ENCODE measurements at places on chromosomes 5 and 9.

GRCh38 chr9:20872340-20872977 is 159.0 kb downstream of the HACD4 start:
- peak; percentile 51 for DNase-seq

DNA sequence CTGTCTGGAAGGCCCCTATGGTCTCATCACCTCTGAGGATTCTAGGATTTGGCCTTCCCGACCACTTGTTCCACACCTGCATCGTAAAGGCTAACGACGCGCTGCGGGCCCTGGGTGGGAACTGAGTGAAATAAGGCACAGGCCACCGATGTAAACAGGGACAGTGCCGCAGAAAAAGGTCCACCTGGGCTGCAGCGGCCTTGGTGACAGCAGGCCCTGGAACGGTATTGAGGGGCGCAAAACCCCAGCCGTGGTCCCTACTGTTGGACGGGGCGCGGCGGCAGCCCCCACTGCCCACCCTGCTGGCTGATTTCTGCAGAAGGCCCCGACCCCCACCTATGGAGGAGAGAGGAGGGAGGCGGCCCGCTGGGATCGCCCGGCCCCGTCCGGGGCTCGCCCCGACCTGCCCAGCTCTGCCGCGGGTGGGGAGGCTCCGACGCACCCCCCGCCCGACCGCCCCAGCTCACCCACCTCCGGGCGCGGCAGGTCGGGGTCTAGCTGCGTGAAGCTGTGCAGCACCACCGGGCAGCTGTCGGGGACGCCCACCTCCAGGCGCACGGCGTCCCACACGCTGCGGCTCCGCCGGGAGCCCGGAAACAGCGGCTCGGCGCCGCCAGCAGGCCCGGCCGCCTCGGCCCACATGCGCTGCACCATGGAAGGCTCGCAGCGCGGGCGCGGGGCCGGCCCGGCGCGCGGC is 391 bp downstream of the RALGDS start:
- no peak for DNase-seq

- peak; percentile 54 for DNase-seq
Measured at GRCh38 chr9:73683862-73684591, 532.4 kb downstream of the ANXA1 start.

DNA sequence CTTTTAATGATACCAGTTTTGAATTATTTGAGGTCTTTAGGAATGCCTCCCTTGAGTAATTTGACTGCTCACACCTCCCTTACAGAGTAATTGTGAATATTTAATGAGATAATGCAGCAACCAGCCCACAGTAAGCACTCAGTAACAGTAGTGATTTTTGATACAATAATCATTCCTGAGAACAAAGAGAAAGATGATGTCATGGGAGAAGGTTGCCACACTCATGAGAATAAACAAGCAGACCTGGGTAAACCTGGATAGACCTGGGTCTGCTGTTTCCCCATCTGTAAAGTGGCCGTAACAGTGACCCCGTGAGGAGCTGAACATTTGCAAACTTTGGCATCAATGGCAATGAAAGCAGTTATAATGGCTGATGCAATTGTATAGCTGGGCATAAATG is 4.2 kb downstream of the C1QTNF2 start:
- no peak for DNase-seq

DNA sequence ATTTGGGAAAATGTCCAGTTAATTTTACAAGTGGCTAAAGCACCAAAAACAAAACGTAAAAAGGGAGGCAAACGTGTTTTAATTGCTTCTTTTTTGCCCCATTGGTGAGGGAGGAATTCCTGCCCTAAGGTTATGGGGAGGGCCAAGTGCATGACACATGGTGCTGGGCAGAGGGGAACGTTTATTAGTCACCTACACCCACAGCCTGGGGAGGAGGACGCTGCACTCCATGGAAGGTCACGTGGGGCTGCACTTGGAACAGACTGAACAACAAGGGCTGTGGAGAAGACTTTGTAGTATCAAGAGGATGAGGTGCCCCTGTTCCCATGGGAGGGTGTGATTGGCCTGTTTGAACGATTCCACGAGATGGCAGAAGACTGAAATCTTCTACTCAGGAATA is 13.7 kb upstream of the ADAMTS16 start:
- DNase-seq, result no peak

DNA sequence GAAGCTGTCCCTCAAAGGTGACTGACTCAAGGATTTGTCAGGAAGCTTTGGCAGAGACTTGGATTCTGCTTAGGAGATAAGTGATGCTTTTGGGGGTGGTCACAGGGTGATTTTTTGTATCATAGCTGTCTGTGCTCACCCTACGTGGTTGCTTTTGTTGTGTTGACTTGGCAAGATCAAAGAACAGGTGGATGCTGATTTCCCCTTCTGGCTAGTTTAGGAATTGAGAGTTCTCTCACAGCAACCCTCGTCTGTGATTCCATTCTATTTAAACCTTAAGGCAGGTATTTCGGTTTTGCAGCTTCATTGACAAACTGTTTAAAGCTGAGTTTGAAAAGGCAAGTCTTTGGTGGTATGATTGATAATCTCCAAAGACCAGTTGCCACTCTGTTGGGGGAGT is 27.2 kb downstream of the ARHGAP26 start:
- DNase-seq, result no peak
